ENCODE measurements at places on chromosomes 6 and 20. TPM values are rescaled to one million over a fixed set of nuclear protein-coding genes. Genes with fewer than 3 reads are reported as not detected.

FNDC11 gene
- total RNA-seq: 0.99 TPM

DNA sequence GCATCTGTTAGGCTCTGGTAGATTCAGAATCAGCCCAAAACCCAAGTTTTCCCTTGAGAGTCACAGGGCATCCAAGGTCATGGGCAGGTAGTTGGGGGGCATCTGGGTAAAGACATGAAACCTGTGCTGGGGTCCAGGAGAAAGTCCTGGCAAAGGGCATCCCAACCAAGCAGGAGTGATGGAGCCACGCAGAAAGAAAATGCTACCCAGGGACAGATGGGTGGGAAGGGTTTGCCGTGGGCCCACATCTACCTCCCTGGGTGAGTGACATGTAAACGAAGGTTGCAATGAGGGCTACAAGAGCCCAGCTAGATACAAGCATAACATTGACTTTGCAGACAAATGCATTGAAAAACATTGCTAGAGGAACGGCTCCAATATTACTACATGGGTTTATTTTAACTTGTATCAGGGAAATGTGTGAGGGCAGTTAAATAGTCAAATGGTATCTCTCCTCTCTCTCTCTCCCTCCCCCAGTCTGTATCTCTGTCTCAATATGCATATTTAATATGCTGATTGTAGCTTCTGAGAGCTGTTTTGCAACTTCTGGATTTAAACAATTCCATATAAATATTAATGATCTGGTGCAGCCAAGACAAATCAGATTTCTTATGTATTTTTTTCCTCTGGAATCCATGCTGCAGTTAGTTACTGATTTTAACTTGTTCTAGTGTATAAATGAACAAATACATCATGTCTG is 135.7 kb downstream of the SYNDIG1 start:
- no peak overlapping the region for H3K4me3 ChIP-seq
- H3K36me3 ChIP-seq: peaks cover 3% of the 10 kb centered on the region
- peaks cover 3% of the 10 kb centered on the region for H3K4me1 ChIP-seq
- H3K27me3 ChIP-seq: peaks cover 20% of the 10 kb centered on the region
- DNase-seq: no peak

GRCh38 chr20:14956026-14956425 is 618.6 kb upstream of the FLRT3 start:
- no peak for DNase-seq
- no peaks in the 10 kb centered on the region for H3K27me3 ChIP-seq
- H3K27ac ChIP-seq: no peak overlapping the region
- no peaks in the 10 kb centered on the region for H3K4me1 ChIP-seq

GRCh38 chr6:107956586-107957307 is 1.3 kb downstream of the SEC63 start:
- no peak for DNase-seq
- H3K4me1 ChIP-seq: peaks cover 20% of the 10 kb centered on the region
- H3K36me3 ChIP-seq: peaks cover 7% of the 10 kb centered on the region

GRCh38 chr6:158293122-158293521 is 19.1 kb upstream of the TULP4 start:
- H3K36me3 ChIP-seq: peaks cover 10% of the 10 kb centered on the region

- H3K27me3 ChIP-seq: no peaks in the 10 kb centered on the region
- H3K4me1 ChIP-seq: peaks cover 19% of the 10 kb centered on the region
- peaks cover 4% of the 10 kb centered on the region for H3K36me3 ChIP-seq
Measured at GRCh38 chr6:144697369-144697760, 412.2 kb downstream of the UTRN start.

GRCh38 chr6:2410656-2411380 is 165.4 kb upstream of the GMDS start:
- no peaks in the 10 kb centered on the region for H3K27me3 ChIP-seq
- DNase-seq: no peak
- no peak overlapping the region for H3K27ac ChIP-seq
- no peaks in the 10 kb centered on the region for H3K4me1 ChIP-seq
- no peak overlapping the region for H3K4me3 ChIP-seq

DNA sequence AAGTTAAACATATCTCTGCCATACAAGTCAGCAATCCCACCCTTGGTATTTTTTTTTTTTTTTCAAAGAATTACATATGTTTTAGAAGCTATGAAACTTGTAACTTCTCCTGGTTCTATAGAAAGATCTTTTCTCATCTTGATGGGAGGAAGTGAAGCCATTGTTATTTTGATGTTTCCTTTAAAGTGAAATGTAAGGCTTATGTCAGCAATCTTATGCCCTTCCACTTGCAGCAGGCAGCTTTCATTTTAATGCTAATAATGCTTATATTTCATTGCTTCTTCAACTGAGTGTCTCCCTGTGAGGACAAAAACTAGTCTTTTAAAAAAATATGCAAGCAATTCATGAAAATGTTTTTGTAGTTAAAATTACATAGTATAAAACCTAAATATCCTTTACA is 1614.7 kb downstream of the KHDRBS2 start:
- no peaks in the 10 kb centered on the region for H3K4me1 ChIP-seq
- H3K36me3 ChIP-seq: no peaks in the 10 kb centered on the region
- no peaks in the 10 kb centered on the region for H3K27me3 ChIP-seq
- H3K4me3 ChIP-seq: no peak overlapping the region
- H3K27ac ChIP-seq: no peak overlapping the region

- peak overlapping the region; percentile 98 for H3K4me3 ChIP-seq
- no peak for DNase-seq
- H3K27me3 ChIP-seq: no peaks in the 10 kb centered on the region
- H3K36me3 ChIP-seq: peaks cover 2% of the 10 kb centered on the region
- H3K27ac ChIP-seq: no peak overlapping the region
Measured at GRCh38 chr6:122401104-122401503, 1.7 kb downstream of the HSF2 start.
